Brain microvascular endothelial cell (primary cell): ENCODE measurements at places on chromosomes 3 and 15.
A peak's percentile ranks its signal among the peaks of the same experiment; 100 is the strongest.

- DNase-seq, result no peak
These were observed 722 bp upstream of the CCDC50 start for GRCh38 chr3:191328383-191328961.

DNA sequence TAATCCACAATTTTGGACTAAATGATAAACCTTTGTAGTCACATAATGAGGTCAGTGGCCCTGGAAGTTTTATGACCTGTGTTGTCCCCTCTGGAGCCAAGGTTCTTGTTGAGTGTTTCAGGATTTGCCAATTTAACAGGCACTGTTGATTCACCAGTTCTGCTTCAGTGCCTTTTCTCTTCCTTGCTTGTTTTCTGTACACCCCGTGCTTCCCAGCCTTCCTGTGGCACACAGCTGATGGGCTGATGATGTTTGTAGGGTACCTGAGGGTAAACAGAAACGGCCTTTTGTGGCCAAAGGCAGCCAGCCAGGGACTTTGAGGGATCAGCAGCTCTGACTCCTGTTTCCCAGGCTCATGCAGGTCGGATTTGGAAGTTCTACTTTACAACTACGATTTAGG, 13.3 kb downstream of the GYG1 start:
- DNase-seq, result peak; percentile 34

GRCh38 chr15:87349181-87349580, 907.4 kb downstream of the NTRK3 start:
- DNase-seq, result peak; percentile 53

DNA sequence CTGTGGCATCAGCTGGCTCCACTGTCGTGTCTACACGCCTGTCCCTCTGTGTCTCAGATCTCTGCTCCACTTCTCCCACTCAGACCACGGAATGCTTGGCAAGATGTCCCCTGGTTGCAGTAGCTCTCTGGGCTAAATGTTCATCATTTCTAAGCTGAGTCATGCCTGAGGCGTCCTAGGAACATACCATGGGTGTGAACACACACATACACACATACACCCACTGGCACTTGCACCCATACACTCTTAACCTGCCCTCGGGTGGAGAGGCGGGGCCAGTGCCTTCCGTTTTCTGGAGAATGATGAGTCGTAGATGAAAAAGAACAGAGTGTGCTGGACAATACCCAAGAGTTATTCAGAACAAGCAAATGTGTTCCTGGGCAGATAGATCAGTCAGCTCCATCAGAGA, 72.4 kb downstream of the SENP2 start:
- peak; percentile 99 for DNase-seq
